Stomach (tissue), 19 donors: ENCODE measurements at places on chromosomes 13 and 19. TPM values are rescaled to one million over a fixed set of nuclear protein-coding genes. Genes with fewer than 3 reads are reported as not detected.

GRCh38 chr13:113142876-113143275, 15.6 kb upstream of the PROZ start:
- H3K27me3 ChIP-seq: no peaks in the 10 kb centered on the region
- H3K4me1 ChIP-seq: no peaks in the 10 kb centered on the region
- no peak overlapping the region for H3K27ac ChIP-seq

The TNFSF11 gene
- total RNA-seq: not detected

The KISS1R gene
- not detected for total RNA-seq

The CGB5 gene
- not detected for total RNA-seq

GRCh38 chr19:29658221-29658991, 6.9 kb upstream of the PLEKHF1 start:
- no peak overlapping the region for H3K27ac ChIP-seq
- peaks cover 21% of the 10 kb centered on the region for H3K4me1 ChIP-seq
- H3K27me3 ChIP-seq: peaks cover 4% of the 10 kb centered on the region
- H3K4me3 ChIP-seq: no peak overlapping the region
- DNase-seq: no peak

GRCh38 chr19:13173139-13173737, 23.0 kb downstream of the IER2 start:
- H3K4me3 ChIP-seq: no peak overlapping the region
- H3K27ac ChIP-seq: peak overlapping the region; percentile 74
- H3K27me3 ChIP-seq: no peaks in the 10 kb centered on the region
- no peak for DNase-seq
- H3K36me3 ChIP-seq: no peaks in the 10 kb centered on the region
- peaks cover 33% of the 10 kb centered on the region for H3K4me1 ChIP-seq

DNA sequence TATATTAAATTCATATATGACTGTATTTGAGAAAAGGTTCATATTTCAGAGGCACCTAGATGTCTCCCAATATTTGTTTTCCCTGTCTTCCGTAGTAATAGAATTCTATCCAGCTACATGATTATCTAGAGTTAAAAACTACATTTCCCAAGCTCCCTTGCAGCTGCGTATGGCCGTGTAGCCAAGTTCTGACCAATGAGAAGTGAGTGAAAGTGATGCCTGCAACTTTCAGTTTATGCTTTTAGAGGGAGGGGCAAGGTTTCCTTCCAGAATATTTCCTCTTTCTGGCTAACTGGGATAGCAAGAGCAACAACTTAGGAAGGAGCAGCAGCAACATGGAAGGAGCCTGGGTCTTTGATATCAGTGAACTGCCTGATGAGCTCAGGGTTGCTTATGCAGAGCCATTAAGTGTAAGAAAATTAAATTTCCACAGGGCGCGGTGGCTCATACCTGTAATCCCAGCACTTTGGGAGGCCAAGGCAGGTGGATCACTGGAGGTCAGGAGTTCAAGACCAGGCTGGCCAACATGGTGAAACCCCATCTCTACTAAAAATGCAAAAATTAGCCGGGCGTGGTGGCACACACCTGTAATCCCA, 23.2 kb upstream of the CYP2A13 start:
- H3K36me3 ChIP-seq: no peaks in the 10 kb centered on the region
- no peak overlapping the region for H3K4me3 ChIP-seq
- no peaks in the 10 kb centered on the region for H3K27me3 ChIP-seq
- peak; percentile 34 for DNase-seq
- H3K4me1 ChIP-seq: no peaks in the 10 kb centered on the region
- no peak overlapping the region for H3K27ac ChIP-seq

DNA sequence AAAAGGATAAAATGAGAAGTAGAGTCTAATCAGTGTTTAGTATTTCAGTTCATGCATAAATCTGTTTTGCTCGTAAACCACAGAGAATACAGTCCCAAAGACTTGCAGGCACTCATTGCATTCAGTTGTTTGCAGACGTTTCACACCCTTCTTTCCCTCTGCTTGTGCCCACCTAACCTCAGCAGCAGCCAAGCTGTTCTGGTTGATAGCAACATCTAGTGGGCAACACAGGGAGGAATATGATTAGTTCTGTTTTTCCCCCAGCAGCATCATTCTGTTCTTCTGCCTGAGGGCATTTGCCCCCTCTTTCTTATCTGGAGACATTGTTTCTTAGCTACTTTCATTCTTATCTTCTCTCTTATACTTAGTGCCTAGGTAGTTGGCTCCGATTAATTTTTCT, 135.6 kb downstream of the PAN3 start:
- H3K27ac ChIP-seq: no peak overlapping the region
- no peaks in the 10 kb centered on the region for H3K4me1 ChIP-seq

DNA sequence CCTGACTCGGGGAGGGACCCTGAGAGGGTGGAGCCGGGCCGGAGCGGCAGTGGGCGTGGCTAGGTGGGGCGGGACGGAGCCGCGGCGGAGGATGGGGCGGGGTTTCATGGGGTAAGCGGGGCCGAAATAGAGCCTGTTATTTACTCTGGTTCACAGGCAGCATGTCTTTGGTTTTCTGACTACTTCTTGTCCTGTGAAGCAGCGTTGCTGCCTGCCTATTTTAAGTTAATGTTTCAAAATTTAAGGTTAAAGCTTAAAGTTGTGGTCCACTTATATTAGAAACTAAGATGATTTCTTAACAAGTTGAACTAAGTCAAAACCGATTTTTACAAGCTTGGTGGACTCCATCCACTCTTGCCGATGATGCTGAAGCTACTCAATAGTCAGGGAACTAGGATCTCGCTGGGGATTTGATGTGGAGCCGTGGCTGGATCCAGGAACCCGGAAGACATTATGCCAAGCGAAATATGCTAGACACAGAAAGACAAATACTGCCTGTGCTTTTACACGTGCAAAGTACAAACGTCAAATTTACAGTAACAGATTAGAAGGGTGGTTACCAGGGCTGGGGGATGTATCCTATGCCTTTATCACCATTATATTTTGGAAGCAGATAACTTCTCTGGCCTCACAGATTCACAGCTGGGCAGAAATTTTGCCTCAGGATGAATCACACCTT, 433 bp upstream of the ZNF616 start:
- peaks cover 25% of the 10 kb centered on the region for H3K4me1 ChIP-seq
- H3K27ac ChIP-seq: peak overlapping the region; percentile 93
- no peaks in the 10 kb centered on the region for H3K27me3 ChIP-seq

GRCh38 chr13:24502533-24503378, 9.8 kb downstream of the PARP4 start:
- H3K4me1 ChIP-seq: peaks cover 6% of the 10 kb centered on the region
- DNase-seq: peak; percentile 29
- H3K27ac ChIP-seq: no peak overlapping the region
- H3K4me3 ChIP-seq: no peak overlapping the region
- H3K36me3 ChIP-seq: peaks cover 78% of the 10 kb centered on the region
- no peaks in the 10 kb centered on the region for H3K27me3 ChIP-seq

DNA sequence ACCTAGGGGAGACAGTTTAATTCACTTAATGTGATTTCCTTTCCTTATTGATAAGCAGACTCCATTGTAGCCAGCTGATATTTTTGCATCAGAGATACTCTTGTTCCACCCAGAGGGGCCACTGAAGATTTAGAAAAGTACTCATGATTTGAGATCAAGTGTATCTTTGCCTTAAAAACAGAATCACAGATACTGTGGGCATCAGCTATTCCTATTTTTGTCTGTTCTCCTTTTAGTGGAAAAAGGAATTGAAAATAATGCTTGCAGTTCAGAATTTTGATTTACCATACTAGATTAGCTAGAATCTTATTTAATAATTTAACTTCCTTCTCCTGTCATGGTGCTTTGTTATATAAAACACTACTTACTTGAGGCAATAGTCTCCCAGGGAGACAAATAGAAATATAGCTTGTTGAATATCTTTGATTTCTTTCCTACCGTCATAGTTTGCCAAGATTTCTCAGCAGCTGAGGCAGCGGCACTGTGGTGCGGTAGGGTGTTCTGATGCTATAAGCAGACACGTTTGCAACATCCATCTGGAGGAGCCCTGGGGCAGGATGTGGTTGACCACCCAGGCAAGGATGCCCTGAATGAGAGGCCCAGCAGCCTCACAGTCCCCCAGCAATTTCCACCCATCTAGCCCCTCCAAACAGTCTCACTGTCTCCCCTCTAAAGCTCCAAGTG, 47.0 kb upstream of the RAP2A start:
- no peaks in the 10 kb centered on the region for H3K27me3 ChIP-seq
- peaks cover 16% of the 10 kb centered on the region for H3K36me3 ChIP-seq
- DNase-seq: peak; percentile 15
- no peak overlapping the region for H3K4me3 ChIP-seq
- H3K4me1 ChIP-seq: peaks cover 3% of the 10 kb centered on the region

The ZNF350 gene
- total RNA-seq: 24.2 TPM

DNA sequence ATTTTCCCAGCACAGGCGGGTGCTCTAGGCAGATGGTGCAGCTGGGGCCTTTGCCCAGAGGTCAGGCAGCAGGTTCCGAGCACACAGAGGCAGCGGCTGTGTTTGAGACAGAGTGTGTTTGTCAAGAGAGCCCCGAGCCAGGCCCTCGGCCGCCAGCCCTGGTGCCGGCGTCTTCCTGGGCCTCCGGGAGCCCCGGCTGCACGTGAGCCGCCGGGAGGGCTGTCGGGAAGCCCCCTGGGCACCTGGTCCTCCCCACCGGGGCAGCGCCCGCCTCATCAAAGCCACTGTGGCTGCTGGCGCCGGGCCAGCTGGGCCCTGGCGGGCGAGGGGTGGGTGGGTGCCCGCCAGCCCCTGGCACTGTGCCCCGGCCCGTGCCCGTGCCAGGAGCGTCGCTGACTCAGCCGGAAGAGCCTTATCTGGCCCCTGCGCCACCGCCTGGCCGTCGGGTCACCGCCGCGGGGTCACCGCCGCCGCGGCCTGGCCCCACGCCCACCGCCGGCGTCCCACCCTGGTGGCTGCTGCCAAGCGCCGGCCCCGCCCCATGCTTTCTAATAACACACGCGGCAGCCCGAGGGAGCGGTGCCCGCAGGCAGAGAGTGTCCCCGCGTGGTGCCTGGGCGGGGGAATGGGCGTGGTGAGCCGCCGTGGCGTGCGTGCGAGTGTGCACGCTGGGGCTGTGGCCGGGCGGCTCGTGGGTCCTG, 14.9 kb downstream of the ARID3A start:
- H3K4me3 ChIP-seq: peak overlapping the region; percentile 45
- peak; percentile 92 for DNase-seq
- no peaks in the 10 kb centered on the region for H3K36me3 ChIP-seq
- H3K27me3 ChIP-seq: peaks cover 12% of the 10 kb centered on the region

The ZNF234 gene
- 0.58 TPM for total RNA-seq

DNA sequence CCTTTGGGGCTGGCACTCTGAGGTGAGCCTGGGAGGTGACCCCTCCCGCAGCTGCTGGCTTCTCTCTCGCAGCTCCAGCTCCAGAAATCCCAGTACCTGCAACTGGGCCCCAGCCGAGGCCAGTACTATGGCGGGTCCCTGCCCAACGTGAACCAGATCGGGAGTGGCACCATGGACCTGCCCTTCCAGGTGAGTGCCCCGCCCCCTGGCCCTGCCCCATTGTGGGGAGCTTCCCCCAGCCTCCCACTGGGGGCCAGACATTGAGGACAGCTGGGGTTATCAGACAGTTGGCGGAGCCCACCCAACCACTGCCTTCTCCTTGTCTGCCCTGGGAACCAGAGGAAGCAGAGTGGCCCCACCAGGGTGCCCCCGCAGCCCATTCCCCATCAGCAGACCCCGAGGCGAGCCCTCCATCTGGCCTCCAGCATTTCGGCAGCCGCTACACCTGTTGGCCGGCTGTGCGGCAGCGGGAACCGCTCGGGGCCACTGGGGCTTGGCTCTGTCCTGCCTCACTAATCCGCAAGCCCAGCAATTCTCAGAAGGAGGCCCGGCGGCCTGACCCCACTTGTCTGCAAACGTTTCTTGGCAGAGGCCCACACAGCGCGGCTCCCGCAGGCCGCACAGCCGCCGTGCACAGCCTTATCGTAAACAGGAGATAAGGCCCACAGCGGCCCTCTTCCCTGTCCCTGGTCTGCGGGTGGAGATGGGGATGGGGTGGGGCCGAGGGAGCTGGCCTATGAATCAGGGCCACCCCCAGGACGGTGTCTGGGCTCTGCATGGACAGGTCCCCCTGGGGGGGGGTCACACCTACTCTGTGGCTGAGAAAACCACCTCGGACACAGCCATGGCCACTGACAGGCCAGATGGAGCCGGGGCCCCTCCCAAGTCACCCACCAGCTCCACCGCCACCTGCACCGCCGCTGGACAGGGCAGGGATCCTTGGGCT, 48.0 kb downstream of the COMP start:
- no peaks in the 10 kb centered on the region for H3K27me3 ChIP-seq
- DNase-seq: peak; percentile 90
- H3K27ac ChIP-seq: peak overlapping the region; percentile 65
- H3K4me3 ChIP-seq: no peak overlapping the region

The SUPT20H gene
- 36.4 TPM for total RNA-seq

DNA sequence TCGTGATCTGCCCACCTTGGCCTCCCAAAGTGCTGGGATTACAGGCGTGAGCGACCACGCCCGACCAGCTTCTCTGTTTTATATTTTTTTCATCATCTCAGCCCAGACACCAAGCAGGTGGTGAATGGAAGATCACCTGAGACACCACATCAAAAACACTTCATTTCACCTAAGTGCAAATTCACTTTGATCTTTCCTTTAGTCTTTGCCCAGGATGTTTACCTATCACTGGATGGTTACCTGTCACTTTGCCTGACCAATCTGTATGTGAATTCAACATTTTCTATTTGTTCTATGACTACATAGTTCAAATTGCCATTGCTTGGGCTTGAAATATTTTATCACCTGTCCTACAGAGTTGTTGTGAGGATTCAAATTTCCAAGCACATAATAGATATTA, 65.7 kb downstream of the PAN3 start:
- no peaks in the 10 kb centered on the region for H3K36me3 ChIP-seq
- no peak for DNase-seq
- no peaks in the 10 kb centered on the region for H3K27me3 ChIP-seq

- H3K27me3 ChIP-seq: no peaks in the 10 kb centered on the region
- no peak overlapping the region for H3K27ac ChIP-seq
- no peaks in the 10 kb centered on the region for H3K36me3 ChIP-seq
- DNase-seq: no peak
- H3K4me3 ChIP-seq: no peak overlapping the region
- H3K4me1 ChIP-seq: no peaks in the 10 kb centered on the region
Measured at GRCh38 chr13:67330149-67330548, 100.0 kb upstream of the PCDH9 start.

The IZUMO1 gene
- total RNA-seq: not detected

The MEIOSIN gene
- total RNA-seq: not detected

The IL4I1 gene
- total RNA-seq: 0.58 TPM

DNA sequence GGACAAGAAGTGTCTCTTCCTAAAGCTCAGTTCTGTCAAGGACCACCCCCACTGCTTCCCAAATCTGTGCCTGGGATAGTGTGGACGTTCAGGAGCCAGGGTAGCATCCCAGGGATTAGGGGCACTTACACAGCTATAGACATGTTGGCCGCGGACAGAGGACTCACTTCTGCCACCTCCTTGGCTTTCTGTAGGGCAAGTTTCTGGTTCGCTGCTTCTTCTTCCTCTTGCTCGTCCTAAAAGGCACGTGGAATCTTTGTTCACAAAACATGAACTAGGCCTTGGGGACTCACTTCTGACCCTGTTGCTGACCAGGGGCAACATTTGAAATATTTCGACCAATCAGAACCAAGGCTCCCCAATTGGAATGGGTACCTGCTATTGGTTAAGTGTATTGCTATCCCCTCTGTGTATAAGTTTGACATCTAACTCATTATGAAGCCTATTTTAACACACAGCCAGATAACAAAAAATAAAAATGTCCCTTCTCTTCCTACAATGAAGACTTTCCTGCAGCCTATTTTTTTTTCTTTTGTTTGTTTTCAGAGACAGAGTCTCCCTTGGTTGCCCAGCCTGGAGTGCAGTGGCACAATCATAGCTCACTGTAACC, 150.3 kb downstream of the IER2 start:
- no peak overlapping the region for H3K4me3 ChIP-seq
- H3K36me3 ChIP-seq: no peaks in the 10 kb centered on the region
- H3K4me1 ChIP-seq: no peaks in the 10 kb centered on the region
- peaks cover 82% of the 10 kb centered on the region for H3K27me3 ChIP-seq
